Mesenteric fat pad (tissue), 1 donor: ENCODE measurements at places on chromosomes 5 and 9.

- DNase-seq, result no peak
These were observed 11.9 kb downstream of the FAM219A start for GRCh38 chr9:34446468-34446891.

DNA sequence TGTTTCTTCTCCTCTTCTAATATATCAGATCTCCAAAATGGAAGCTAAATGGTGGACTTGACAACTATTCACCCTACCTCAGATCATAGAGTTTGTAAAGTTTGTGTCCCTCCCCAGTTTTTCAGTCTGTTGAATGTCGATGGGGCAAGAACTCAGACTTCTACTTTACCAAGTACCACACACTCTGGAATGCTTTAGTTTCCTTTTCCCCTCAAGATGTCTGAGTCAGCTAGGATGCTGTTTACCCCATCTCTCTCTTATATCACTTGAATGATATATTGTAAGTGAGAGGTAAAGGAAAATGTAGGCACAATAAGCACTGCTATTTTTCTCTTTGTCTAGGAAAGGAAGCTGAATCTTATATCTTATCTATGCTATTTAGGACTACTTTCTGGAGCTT is 25.9 kb upstream of the TAL2 start:
- DNase-seq, result no peak

DNA sequence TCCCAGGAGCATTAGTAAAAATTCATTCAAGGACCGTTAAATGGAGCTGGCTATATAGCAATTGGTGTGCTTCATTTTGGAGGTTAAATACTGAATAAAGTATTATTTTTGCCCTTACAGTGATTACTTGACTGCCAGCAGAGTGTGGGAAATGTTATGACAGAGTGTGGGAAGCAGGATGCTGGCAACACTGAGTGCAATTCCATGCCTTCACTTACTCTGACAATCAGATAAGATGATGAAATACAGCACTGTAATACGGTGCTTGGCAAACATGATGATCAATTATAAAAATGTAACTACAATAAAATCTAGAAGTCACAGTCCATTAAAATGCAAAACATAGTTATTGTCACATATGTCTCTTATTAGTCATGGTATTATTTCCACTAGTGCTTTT is 651.3 kb downstream of the PTPRD start:
- DNase-seq, result no peak

DNA sequence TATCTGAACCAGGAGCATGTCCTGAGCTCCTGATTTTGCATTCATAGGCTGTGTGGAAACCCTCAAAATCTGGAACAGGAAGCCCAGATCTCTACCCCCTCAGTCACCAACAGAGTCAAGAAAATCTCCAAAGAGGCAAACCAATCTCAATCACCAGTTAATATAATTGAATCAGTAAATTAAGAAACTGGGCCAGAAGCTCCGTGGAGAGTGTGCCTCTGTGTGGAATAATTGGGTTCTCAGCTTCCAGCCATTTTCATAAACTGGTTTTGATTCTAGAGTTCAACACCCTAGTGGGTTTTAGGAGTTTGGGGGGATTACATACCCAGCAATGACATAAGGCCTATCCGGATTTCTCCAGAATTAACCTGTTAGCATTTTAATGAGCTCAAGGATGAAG is 362.9 kb downstream of the IRX2 start:
- DNase-seq, result no peak

DNA sequence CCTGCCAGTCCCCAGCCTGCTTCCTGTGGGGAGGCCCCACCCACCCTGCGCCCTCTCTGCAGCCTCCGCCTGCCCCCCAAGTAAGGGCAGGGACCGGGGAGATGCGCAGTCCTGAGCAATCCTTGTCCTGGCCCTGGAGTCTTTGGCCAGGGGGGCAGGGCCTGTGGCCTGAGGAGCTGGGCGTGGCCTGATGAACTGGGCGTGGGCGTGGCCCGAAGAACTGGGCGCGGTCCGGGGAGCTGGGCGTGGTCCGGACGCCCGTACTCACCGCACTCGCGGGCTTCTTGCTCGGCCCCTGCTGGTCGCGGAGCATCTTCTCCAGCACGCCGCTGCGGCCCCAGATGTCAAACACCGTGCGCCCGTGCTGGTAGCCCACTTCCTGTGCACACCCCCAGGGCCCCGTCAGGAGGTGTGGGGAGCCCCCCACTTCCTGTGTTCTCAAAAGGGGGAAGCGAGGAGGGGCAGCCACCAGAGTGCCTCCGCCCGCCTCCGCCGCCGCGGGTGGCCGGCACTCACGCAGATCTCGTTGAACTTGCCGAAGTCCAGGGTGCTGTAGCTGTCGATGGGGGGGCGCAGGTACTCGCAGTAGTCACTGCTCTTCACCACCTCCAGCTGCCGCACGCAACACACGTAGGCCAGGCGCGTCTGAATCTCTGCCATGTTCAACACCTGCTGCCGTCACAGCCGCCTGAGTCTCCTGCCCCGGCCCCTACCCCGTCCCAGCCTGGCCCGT is 2.7 kb upstream of the NSMF start:
- no peak for DNase-seq

DNA sequence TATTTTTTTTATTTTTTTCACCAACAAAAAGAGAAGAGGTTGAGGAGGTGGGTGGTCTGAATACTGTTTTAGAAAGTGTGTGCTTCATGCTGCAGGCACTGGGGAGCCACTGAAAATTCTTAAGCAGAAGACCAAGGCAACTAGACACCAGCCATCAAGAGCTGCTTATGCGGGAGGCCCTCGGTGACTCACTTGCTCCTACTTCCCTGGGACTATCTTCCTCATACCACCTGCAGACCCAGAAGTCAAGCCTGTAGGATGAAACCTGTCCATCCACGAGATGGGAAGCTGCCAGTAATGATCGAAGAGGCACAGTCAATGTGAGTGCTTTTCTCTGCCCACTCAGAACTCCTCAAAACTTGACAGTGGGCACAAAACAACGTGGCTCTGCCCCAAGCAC is 125.8 kb upstream of the SLC44A1 start:
- DNase-seq, result no peak

DNA sequence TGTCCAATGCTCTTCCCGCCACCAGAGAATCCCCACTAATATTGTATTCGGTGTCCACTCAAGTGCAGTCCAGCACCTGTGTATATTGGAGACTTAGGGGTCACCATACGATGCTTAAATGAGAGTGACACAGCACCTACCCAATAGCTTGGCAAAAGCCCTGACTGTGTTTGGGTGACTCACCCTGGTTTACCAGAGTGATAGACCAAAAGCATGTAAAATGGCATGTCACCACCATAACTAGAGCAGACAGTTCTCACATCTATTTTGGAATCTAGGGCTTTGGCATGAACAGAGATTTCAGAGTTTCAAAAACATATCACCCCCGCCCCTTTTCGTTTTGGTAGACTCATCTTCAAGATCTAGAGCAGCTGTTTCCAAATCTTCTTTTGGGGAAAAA is 217.3 kb upstream of the RASEF start:
- DNase-seq, result no peak

DNA sequence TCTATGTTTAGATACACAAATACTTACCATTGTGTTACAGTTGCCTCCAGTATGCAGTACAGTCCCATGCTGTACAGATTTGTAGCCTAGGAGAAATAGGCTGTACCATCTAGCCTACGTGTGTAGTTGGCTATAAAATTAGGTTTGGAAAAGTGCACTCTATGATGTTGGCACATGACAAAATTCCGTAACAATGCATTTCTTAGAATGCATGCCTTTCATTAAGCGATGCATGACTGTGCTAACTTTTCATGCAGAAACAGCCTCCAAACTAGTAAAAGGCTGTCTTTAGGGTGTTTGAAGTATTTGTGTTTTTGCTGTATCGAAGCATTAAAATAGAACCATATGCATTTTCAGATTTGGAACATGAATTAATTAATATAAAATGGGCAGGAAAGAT is 157.9 kb downstream of the RMI1 start:
- no peak for DNase-seq

DNA sequence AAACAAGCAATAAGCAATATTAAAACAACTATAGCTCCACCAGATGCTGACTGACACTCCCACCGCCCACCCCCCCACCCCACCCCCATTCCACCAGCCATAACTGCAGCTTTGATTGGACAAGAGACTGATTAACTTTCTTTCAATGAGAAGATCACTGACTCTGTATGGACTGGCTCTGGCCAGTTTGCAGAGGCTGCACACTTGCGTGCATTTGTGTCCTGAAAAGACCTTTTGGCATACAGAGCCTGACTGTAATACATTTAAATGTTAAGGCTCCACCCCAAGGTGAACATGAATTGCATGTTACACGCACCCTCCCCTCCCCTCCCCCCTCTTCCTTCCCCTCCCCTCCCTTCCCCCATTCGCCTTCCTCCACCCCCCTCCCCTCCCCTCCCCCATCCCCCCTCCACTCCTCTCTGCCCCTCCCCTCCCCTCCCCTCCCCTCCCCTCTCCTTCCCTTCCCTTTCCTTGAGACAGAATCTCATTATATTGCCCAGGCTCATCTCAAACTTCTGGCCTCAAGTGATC is 31.1 kb downstream of the FGD3 start:
- DNase-seq, result no peak

DNA sequence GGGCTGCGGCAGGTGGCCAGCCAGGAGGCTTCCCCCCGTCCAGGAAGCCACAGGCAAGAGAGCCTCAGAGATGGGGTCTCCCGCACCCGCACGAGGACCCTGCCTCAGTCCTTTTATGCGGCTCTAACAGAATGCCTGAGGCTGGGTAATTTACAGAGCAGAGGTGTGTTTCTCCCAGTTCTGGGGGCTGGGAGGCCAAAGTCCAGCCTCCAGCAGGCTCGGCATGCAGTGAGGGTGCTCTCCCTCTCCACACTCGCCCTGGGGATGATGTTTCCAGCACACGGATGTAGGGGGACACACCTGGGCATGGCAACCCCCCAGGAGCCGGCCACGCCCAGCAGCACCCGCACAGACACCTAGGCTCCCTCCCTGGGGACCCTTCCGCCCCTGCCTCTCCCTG is 95.4 kb upstream of the PPP1R26 start:
- no peak for DNase-seq

DNA sequence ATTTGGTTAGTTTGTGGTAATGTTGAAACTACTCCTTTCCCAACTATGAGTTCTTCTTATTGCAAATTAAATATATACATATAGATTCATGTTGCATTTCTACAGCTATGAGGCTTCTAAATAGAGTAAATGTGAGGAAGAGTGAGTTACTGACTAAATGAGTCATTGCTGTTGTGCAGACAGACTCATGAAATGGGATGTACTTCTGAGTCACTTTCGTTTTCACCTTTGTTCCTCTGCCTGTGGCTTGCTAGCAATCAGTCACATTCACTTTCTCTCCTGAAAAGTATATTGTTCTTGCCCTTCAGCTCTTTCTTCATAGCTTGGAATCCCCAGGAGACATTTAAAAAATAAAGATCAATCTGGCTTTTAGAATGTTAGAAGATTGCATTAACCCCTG is 295.5 kb upstream of the SMC2 start:
- DNase-seq, result no peak

GRCh38 chr5:33582417-33582816 is 141.7 kb downstream of the TARS1 start:
- no peak for DNase-seq

DNA sequence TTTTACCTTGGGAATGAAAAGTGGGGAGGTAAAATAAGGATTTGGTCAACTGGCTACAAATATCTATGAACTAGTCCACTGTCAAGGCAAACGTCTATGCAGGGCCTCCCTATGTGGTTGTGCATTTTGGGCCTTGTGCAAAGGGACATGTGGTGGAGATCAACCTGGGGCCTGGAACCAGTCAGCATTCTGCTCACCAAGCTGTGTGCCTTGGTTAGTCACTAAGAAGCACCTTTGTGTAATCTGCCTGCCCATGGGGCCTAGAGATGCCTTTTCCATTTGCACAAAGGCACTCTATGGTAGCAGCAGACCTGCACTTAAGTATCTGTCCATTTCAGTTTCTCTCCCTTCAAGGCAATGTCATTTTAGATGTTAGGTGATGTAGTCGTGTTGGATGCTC is 184.0 kb downstream of the GNAQ start:
- DNase-seq, result no peak

GRCh38 chr5:133041157-133041784 is 10.5 kb upstream of the HSPA4 start:
- no peak for DNase-seq

DNA sequence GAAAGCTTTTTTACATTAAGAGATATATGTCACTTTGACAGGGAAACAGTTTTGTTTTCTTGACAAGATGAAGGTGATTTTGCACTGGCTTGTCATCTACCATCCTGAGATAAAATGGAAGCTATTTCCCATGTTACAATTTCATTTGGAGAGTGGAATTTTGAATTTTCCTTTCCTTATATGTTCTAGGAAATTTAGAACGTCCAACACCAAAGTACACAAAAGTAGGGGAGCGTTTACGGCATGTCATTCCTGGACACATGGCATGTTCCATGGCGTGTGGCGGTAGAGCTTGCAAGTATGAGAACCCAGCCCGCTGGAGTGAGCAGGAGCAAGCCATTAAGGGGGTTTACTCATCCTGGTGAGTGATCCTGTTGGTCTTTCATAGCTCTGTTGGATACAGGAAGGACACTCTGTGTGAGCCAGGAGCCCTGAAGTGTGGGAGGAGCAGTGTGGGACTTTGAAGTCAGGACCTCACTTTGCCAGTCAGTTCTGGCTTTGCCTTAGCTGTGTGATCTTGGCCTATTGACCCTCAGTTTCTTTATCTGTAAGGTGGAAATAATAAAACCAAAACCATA is 887 bp downstream of the PTPDC1 start:
- no peak for DNase-seq

- no peak for DNase-seq
These were observed 51.7 kb downstream of the JADE2 start for GRCh38 chr5:134577022-134577795.

GRCh38 chr5:103785569-103785968 is 223.0 kb upstream of the NUDT12 start:
- DNase-seq, result no peak

DNA sequence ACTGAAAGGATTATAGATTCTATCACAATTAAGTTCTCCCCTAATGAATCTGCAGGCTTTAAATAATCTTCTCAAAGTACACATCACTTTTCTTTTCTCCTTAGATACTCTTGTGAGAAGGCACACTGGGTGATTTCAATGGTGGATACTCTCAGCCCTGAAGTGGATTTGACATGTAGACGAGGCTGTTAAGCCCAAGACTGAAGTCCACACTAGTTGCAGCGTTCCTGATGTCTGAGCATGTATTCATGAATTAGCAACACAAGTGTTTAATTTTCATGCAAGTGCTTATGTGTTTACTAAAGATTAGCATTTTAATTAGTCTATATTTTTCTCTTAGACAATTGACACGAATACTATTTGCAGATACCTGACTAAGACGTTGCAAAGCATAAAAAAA is 218.9 kb downstream of the TMEM161B start:
- DNase-seq, result no peak

GRCh38 chr9:130857864-130858738 is 23.0 kb downstream of the ABL1 start:
- no peak for DNase-seq

GRCh38 chr9:73805111-73805510 is 653.4 kb downstream of the ANXA1 start:
- DNase-seq, result no peak
